ENCODE measurements at places on chromosomes 7 and 10. TPM values are rescaled to one million over a fixed set of nuclear protein-coding genes. Genes with fewer than 3 reads are reported as not detected.

NRBF2 gene
- 30.3 TPM for total RNA-seq

FGF8 gene
- total RNA-seq, result not detected

VGF gene
- total RNA-seq, result 0.14 TPM

LIPM gene
- total RNA-seq, result not detected

SPDYE8 gene
- total RNA-seq, result not detected

RADIL gene
- 0.57 TPM for total RNA-seq

PRSS2 gene
- total RNA-seq, result not detected

HTR7 gene
- total RNA-seq, result 2.4 TPM

CDK13 gene
- 58.1 TPM for total RNA-seq

FAM131B gene
- 1.00 TPM for total RNA-seq

ZNF37A gene
- 9.5 TPM for total RNA-seq

CADPS2 gene
- total RNA-seq, result 16.4 TPM

BLVRA gene
- total RNA-seq, result 47.0 TPM

ABCA13 gene
- 1.4 TPM for total RNA-seq

Measured in smooth muscle cell of bladder (primary cell).